Stimulated activated CD4-positive, alpha-beta T cell treated with anti-CD3 and anti-CD28 coated beads, TNF-alpha, amount 100 ng/mL, for 4 hours (primary cell): ENCODE measurements at places on chromosomes 4 and X.

GRCh38 chr4:98674404-98675173, 16.2 kb upstream of the TSPAN5 start:
- no peak for DNase-seq

GRCh38 chrX:41167888-41168287, 82.6 kb downstream of the USP9X start:
- DNase-seq = no peak

DNA sequence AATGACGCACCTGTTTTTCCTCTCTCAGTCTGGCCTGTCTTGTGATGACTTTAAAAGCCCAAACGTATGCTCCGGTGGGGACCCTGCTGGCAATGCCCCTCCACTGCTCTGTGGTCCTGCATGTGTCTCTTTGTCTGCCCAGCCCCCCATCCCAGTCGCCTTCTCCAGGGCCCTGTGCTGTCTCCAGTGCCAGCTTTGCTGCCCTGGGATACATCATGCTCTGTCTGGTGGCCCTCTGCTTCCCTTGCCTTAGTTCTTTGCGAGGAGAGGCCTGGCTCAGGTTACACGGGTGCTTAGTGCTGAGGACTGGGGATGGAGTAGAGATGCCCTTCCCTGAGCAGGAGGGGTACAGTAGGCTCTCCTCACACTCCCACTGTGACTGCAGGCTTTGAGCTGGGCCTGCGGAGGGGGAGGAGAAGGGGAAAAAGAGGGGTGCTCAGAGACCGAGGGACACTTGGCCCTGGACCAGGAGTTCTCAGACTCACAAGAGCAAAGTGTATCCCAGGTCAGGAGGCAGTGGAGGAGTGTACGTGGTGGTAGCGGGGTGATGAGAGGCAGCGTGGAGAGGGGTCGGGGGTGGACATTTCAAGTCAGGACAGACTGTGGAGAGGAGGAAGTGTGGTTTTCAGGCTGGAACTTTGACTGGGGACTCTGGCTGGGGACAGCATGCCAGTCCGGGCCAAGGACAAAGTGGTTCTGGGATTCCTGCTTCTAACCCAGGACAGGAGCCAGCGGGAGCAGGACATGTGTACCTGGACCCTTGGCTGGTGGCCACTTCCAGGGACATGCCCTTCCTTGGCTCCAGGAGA, 2.8 kb downstream of the APLN start:
- no peak for DNase-seq

- no peak for DNase-seq
Observed at GRCh38 chrX:130071611-130072344, 38.5 kb downstream of the ELF4 start.

- no peak for DNase-seq
Observed at GRCh38 chrX:127578395-127578794, 473.8 kb downstream of the ACTRT1 start.

- DNase-seq = no peak
Observed at GRCh38 chr4:784401-785331, 41.3 kb downstream of the CPLX1 start.

DNA sequence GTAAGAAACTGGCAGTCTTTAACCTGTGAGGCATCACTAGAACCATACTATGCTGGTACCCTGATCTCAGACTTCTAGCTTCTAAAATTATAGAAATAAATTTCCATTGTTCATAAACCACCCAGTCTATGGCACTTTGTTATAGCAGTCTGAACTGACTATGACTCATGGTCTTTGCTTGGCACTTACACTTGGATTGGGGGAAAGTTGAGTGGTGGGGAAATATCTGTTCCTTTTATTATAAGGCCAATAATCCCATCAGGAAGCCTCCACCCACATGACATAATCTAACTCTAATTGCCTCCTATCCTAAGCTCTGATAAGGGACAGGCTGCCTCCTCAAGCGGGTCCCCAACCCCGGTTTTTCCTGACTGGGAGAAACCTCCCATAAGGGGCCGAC, 61.4 kb upstream of the PACRGL start:
- DNase-seq = no peak

GRCh38 chrX:136630881-136631280, 17.1 kb upstream of the CD40LG start:
- no peak for DNase-seq

GRCh38 chrX:87518504-87518903, 902 bp downstream of the KLHL4 start:
- no peak for DNase-seq

- no peak for DNase-seq
Observed at GRCh38 chrX:24902806-24903205, 113.0 kb downstream of the ARX start.

- DNase-seq = no peak
Observed at GRCh38 chr4:122300776-122301175, 78.0 kb upstream of the ADAD1 start.

- DNase-seq = no peak
Observed at GRCh38 chrX:133636009-133636408, 220.7 kb upstream of the GPC4 start.

- no peak for DNase-seq
Observed at GRCh38 chrX:63349307-63349706, 1.8 kb downstream of the SPIN4 start.

DNA sequence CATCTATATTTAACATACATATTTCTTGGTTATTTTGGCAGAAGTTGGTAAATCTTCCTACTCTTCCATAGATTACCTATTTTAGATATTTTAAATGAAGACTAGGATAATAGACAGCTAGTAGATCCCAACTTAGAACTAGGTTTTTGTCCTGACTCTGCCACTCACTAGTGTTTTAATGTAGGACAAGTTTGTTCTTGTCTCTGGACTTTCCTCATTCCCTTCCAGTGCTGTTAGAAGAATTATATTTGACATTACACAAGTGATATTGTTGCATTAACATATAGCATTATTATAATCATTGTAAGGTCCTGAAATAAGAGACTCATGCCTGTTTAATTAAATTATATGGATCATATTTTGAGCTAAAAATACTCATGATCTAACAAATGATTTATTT, 24.1 kb upstream of the ALB start:
- DNase-seq = no peak

GRCh38 chrX:65093658-65094057, 117.4 kb upstream of the ZC4H2 start:
- no peak for DNase-seq

DNA sequence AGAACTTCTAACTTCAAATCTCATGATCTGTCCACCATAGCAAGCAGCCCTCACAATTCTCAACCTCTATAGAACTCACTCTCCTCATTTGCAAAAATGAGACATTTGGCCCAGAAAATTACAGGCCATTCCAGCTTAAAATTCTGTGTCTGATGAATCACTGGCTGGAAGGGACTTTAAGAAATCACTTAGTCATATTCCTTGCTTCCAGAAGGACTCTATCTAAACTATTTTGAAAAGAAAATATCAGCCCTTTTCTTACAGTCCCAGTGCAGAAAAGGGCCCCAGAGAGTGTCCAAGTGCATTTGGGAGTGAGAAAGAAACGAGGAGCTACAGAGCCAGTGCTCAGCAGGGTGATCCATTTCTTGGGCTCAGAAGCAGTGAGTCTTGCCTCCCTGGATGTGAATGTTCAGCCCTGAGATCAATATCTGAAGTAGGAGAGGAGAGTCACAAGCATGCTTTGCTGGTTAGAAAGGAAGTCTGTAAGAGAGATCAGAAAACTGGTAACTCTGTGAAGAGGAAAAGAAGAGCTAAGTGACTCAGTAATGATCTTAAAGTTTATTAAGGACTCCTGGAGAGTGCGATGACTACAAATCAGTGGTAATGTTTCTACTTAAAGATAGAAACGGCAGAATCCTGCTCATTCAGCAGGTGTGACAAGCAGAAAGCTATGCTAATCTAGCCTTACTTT, 139.8 kb downstream of the PALLD start:
- no peak for DNase-seq

GRCh38 chr4:125728568-125728967, 413.8 kb downstream of the FAT4 start:
- DNase-seq = no peak

DNA sequence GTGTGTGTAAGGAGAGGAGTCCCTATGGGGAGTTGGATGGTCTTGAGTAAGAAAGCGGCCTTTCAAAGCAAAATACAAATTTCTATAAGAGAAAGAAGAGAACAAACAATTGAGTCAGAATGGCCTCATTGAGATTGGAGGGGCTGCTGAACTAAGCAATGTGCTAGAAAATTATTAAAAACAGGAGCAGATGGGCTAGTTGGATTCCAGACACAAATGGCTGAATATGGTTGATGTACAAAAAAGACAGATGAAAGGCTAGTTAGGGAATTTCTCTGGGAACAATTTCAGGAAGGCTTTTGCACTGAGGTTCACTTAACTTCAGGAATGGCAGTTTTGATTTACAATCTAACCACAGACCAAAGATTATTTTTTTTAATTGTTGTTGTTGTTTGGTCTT, 1806.8 kb upstream of the TENM3 start:
- no peak for DNase-seq

- no peak for DNase-seq
Observed at GRCh38 chrX:110741213-110741796, 54.3 kb downstream of the CHRDL1 start.

GRCh38 chr4:114257501-114257900, 278.1 kb upstream of the ARSJ start:
- DNase-seq = no peak
